ENCODE measurements at places on chromosomes 3 and 15.

DNA sequence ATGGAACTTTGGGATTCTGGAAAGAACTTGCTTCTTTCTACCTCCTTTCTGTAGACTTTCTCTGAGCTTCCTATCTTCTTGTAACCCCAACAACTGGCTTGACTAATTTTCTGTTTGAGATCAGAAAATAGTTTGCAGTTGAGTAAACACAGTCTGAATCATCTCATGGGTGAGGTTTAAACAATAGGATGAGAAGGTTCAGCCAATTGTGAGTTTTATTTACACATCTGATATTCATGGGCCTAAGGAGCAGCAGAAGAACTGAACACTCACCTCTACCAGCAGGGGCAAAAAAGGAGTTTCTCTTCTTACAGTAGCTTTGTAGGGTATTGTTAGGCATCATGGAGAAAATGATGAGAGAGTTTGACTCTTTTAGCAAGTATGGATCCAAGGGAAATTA is 54.2 kb downstream of the DTWD1 start:
- DNase-seq = no peak

- no peak for DNase-seq
Measured at GRCh38 chr15:56199038-56199437, 44.6 kb downstream of the RFX7 start.

- no peak for DNase-seq
Measured at GRCh38 chr3:112640276-112640929, 540 bp downstream of the CCDC80 start.

GRCh38 chr15:73858062-73858461 is 15.3 kb upstream of the TBC1D21 start:
- DNase-seq = no peak

GRCh38 chr3:142615171-142615570 is 19.0 kb downstream of the PLS1 start:
- no peak for DNase-seq

DNA sequence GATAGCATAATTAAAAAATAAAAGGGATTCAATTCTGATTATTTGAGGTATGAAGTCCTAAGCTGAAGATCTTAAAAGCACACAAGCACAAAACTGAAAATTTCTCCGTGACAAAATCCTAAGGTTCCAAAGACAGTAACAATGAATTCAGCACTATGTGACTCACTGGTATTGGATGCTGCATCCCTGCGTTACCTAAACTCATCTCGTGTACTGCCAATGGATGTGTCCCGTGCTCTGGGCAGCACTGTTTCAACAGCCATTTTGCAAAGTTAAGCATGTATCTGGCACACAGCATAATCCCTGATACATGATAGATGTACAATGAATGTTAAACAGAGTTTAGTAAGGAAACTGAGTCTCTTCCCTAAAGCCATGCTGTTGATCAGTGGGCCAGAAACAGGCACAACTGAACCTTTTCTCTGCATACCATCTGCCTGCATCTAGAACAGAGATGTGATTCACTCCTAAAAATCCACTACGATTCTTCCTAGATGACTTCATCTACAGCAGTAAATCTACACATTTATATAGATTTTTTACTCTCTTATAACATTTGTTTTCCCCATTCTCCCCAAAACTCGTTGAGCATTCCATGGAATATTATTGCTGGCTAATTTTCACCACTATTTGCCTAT is 14.3 kb downstream of the SUCLG2 start:
- no peak for DNase-seq

- DNase-seq = no peak
Measured at GRCh38 chr3:37179144-37179967, 5.0 kb upstream of the LRRFIP2 start.

DNA sequence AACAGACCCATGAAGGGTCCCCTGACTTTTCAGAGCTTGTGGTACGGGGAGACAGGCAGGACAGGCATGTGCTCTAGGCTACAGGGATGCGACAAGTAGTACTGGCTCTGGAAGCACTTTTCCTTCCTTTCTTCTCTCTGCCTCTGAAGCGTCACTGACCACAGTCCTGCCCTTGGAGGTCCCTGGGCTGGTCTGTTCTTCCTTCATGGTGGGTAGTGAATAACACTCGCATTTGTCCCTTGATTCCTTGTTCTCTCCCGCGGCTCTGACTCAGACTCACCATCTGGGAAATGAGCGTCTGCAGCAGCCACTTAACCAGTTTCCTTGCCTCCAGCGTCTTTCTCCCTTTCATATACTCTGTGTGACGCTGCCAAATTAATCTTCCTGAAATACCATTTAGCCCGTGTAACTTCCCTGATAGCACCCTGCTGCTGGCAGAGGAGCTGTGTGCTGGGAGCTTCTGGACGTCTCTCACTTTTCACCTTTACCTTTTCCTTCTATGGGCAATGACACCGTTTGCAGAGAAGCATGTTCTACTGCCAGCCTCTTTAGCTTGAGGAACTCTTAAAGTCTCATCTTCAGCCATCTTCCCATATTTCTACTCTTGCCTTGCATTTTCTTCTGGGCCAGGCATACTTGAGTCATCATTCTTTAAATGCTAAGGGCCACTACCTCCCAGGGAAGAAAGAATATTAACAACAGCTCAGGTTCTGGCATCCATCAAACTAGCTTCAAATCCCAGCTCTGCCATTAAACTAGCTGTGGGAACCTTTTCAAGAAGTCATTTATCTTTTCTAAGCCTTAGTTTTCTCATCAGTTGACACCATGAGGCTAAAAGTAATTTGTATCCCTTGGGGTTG is 33.6 kb downstream of the TMEM45A start:
- no peak for DNase-seq

GRCh38 chr15:77672135-77672534 is 39.4 kb upstream of the LINGO1 start:
- no peak for DNase-seq

DNA sequence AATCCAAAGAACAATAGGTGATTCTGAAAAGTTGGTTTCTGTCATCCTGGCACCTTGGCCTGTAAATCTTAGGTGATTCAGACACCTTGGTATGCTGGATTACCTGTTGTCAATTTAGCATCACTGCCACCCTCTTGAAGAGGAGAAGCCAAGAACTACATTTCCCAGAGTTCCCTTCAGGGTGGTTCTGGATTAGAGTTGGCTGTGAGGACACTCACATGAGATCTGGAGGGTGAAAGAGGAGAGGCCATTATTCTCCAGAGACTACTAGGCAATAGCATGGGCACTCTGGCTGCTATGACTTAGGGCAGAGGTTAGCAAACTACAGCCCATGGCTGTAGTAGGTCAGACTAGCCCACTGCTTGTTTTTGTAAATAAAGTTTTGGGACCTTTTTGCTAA is 41.7 kb upstream of the CORO2B start:
- no peak for DNase-seq

DNA sequence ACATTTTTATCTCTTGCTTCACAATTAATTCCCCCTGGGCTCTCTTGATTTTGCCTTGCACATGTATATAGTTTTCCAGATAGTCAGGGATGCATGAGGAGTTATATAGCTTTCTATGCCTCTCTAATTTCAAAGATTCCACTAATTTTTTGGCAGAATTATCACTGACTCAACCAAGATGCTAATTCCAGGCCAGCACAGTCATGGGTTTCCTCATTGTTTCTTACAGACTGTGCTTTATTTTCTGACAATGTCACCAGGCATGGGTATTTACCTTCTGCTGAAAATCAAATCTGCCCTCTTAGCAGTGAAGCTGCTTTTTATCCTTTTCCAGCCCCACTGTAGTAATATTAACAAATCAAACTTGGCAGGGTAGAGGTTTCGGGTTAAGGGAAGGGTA is 1520.6 kb upstream of the CADM2 start:
- DNase-seq = no peak

GRCh38 chr15:58758141-58758540 is 8.6 kb upstream of the ADAM10 start:
- no peak for DNase-seq

GRCh38 chr3:143510601-143511000 is 337.7 kb downstream of the SLC9A9 start:
- no peak for DNase-seq

- no peak for DNase-seq
Measured at GRCh38 chr3:163971861-163972260, 1106.4 kb downstream of the SI start.

DNA sequence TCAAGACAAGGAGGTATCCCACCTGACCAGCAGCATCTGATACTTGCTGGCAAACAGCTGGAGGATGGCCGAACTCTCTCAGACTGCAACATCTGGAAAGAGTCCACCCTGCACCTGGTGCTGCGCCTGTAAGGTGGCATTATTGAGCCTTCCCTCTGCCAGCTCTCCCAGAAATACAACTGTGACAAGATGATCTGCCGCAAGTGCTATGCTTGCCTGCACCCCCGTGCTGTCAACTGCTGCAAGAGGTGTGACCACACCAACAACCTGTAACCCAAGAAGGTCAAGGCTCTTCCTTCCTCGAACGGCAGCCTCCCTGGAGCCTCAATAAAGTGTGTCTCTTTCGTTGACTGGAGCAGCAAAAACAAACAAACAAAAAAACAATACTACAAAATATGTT is 2.2 kb upstream of the SLC4A7 start:
- no peak for DNase-seq

GRCh38 chr15:48267766-48268165 is 61.7 kb downstream of the SLC12A1 start:
- no peak for DNase-seq

DNA sequence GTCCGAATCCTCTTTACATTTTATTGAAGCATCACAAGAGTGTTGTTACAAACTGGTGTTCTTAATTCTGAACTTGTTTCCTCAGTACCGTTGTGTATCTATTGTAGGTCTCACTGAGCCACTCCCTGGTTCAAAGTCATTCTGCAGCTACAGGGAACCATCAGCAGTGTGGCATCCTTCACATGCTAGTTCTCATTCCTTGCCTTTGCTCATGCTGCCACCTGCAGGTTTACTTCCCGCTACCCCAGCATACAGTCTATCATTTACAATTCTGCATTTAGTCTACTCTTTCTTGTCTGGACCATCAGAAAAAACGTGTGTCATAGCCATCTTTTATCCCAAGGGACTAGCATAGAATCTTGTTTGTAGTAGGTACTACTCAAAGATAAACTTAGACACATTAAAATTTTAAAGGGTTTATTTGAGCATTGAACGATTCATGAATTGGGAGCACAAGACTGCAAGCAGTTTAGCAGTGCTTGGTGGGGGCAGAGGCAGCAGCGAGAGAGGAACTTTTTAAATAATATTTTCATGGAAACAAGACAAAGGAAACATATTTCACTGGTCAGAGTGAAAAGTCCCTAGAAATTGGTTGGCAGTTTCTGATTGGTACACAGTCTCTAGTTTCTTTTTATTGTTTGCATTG is 402.1 kb downstream of the CADM2 start:
- DNase-seq = no peak

DNA sequence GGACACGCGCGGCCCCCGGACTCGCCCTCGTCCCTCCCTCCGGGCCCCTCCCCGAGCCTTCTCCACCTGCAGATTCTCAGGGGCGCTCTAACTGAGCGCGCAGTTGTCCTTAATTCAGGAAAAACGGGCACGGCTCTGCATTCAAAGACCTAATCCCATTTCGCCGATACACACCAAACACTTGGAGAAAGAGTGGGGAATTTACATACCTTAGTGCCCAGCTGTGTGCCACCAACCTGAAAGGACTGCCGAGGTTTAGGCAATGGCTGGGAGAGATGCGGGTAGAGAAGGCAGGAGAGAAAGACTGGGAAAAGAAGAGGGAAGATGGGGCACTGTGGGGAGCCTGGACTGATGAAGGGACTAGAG is 21.8 kb downstream of the IGDCC3 start:
- DNase-seq = no peak

DNA sequence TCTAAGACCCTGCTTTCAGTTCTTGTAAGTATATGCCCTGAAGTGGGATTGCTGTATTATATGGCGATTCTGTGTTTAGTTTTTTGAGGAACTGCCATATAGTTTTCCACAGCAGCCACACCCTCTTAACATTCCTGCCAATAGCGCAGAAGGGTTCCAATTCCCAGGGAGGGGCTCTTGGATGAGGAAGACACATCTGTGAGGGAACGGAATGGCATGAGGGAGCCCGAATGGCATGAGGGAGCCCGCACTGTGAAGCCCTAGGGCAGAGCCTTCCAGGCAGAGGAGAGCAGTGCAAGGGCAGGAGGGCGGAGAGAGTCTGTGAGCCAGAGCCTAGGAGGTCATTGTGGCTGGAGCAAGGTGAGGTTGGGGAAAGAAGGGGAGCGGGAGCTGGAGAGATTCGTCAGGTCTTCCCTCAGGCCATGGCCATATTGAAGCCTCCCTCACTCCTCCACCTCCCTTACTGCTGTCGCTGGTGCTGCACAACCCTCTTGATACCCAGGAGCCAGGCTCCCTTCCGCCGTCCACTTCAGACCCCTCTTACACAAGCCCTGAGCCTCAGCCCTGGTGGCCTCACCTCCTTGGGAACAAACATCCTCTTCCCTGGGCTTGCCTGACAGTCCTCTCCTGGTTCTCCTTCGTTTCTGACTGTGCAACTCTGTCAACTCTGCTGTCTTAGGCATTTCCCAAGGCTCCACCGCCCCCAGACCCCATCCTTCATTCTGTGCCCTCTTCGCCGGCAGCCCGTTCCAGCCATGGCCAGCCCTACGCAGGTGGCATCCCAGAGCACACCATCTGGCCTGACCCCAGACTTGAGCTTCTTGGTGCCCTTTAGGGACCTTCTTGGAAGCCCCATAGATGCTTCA is 51.4 kb downstream of the FGD5 start:
- no peak for DNase-seq

- no peak for DNase-seq
Measured at GRCh38 chr3:2929574-2929973, 180.6 kb downstream of the IL5RA start.

- DNase-seq = no peak
Measured at GRCh38 chr3:148718982-148719862, 21.5 kb downstream of the AGTR1 start.

- DNase-seq = no peak
Measured at GRCh38 chr3:65277798-65278197, 590.0 kb upstream of the ADAMTS9 start.

- DNase-seq = no peak
Measured at GRCh38 chr15:91649831-91650321, 203.6 kb upstream of the SLCO3A1 start.

GRCh38 chr3:153355559-153355958 is 193.5 kb downstream of the RAP2B start:
- no peak for DNase-seq

DNA sequence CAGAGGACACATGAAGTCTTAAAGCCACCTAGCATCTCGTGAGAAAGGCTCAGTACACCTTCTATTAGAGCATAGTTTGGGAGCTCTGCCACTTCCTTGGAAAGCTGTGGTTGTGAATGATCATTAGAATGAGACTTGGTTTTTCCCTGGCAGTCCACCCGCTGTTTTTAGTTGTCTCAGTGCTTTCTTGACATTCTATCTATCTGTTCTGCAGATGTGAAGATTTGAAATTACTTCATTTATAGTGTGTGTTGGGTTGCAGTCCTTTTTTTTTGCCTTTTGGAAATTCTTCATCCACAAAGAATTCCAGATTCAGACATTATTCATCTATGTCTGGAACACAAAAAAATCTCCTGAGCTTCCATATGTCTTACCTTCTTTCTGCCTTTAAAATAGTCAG is 23.7 kb downstream of the PPP2R3A start:
- no peak for DNase-seq

DNA sequence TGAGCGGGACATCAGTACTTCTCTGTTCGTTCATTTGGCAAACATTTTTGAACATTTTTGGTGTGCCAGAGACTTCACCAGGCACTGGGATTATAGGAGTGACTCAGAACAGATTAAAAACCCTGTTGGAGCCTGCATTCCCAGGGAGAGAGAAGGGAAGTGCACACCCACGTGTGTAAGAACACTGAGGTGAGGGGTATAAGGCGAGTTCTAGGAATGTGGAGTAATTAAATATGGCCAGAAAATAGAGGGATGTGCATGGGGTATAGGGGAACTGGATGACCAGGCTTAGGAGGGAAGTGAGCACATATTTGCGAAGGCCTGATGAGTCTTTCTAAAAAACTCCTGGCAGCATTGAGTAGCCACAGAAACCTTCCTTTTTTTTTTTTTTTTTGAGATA is 401.2 kb upstream of the C2CD4B start:
- DNase-seq = no peak
